ENCODE measurements at places on chromosomes 16 and 17.

DNA sequence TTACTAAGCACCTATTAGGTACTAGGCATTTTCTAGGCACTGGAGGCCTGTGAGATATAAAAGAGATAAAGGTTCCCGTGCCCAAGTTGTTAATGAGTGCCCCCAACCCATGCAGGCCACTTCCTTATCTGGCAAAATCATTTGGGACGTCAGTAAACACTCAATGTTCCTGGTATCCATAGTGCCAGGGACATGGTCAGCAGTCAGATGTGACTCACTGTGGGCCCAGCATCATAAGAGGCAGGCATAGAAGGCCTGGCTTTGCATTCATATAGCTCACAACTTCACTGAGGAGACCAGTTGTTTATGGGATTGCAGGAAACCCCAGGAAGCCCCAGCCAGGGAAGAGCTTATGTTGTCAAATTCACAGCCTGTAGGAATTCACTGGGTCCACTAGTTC lies 81.1 kb downstream of the MRC2 start:
- DNase-seq = no peak

GRCh38 chr16:4505356-4506147 lies 29.4 kb downstream of the HMOX2 start:
- peak; percentile 93 for DNase-seq

DNA sequence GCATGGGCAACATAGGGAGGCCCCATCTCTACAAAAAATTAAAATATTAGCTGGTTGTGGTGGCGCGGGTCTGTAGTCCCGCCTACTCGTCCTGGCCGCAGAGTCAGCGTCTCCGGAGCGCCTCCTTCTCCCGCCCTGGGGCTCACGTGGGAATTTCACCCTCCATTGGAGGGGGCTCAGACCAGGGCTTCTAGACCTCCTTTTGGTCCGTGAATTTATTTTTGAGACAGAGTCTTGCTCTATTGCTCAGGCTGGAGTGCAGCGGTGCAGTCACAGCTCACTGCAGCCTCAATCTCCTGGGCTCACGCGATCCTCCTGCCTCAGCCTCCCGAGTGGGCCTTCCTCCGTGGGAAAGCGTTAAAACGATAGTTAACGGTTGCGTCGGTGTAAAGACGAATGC lies 394 bp upstream of the NME4 start:
- DNase-seq = no peak

- DNase-seq = peak; percentile 37
Observed at GRCh38 chr16:3861808-3862451, 18.6 kb downstream of the CREBBP start.

GRCh38 chr17:9672266-9672665 lies 26.9 kb downstream of the USP43 start:
- no peak for DNase-seq

DNA sequence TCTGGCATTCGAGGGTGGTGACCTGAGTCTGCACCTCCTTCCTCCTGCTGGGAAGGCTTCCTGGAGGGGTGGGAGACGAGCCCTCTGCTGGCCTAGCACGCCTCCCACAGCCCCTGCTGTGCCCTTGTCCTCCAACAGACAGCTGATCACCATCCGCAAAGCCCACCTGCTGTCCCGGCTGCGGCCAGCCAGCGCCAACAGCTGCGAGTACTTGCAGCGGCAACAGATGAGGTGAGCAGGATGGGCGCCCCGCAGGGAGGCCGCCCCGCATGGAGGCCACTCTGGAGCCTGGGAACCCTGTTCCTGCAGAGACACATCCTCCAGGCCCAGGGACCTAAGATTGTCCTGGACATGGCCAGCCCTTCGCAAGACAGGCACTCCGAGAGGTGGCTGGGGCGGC lies 21.6 kb downstream of the UBALD1 start:
- no peak for DNase-seq

DNA sequence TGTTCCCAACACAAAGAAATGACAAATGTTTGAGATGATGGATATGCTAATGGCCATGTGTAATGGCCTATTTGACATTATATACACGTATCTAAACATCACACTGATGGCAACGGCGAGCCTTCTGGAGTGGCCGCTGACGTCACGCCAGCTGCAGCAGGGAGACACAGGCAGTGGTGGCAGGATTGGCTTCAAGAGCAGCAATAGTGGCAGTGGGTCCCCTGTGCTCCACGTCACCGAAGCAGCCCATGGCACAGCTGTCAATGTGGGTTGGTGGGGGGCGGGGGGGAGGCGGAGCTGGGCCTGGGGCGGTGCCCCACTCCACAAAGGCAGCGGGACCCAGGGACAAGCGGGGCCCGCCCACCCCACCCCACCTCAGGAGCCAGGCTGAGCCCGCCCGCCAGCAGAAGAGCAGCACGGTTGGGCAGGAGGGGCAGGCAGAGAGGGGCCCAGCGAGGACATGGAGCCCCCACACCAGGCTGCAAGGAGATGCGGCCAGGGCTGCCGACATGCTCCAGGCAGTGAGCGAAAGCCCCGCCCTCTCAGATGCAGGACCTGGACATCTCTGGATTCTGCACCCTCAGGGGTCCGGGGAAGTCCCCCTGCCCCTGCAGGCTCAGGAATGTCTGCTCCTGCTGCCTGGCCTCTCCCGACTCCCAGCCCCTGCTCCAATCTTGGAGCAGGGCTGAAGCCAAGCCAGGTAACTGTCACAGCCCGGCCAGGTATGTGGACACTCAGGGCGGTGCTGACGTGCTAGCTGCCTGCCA lies 64.6 kb downstream of the USP32 start:
- DNase-seq = no peak

DNA sequence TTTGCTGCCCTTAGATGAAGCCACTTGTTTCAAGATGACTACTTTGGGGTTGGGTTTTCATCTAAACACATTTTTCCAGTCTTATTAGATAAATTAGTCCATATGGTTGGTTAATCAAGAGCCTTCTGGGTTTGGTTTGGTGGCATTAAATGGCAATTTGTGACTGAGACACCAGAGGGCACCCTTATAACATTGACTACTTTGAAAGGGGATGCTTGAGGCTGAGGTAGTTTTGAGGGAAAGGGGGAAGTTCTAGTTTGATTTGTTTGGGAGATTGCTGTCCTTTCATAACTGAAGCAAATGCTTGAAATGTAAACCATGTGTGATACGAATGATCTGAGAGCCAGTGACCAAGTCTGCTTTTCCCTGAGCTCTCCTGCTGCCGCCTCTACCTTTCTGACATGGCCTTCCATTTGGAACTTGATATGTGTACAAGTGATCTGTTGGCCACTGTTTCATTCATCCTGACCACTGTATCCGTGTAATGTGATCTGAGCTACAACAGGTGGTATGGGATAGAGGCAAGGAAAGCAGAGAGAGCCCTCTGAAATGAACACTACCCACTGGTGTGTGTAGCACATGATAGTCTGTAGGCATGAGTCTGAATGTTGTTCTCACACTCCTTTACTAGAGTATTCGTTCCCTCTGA lies 5.8 kb upstream of the RARA start:
- peak; percentile 65 for DNase-seq

GRCh38 chr16:57638381-57638780 lies 10.0 kb downstream of the ADGRG1 start:
- no peak for DNase-seq

DNA sequence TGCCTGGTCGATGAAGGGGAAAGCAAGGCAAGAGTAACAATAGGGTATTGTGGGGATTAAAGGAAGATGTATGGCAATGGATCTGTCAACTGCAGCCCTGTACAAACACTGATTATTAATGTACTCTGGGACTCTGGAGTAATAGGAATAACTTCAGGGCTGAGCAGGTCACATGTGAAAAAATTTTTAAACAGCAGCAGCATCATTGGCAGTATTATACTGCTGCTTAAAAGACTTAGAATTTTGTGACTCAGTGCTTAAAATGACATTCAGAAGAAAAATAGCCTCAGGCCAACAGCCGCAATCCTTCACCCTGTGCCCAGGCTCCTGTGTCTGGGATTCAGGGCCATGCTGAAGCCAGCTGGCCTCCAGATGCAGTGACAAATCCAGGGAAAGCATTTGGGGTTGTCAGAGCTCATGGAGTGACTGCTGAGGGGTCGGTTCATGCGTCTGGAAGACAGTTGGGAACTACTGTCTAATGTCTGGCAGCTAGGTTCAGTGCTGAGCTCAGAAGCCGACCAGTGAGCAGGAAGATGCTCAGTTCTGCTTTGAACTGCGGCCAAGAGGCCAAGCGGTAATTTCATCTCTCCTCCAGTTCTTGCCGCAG lies 22.2 kb downstream of the TEX2 start:
- DNase-seq = no peak

DNA sequence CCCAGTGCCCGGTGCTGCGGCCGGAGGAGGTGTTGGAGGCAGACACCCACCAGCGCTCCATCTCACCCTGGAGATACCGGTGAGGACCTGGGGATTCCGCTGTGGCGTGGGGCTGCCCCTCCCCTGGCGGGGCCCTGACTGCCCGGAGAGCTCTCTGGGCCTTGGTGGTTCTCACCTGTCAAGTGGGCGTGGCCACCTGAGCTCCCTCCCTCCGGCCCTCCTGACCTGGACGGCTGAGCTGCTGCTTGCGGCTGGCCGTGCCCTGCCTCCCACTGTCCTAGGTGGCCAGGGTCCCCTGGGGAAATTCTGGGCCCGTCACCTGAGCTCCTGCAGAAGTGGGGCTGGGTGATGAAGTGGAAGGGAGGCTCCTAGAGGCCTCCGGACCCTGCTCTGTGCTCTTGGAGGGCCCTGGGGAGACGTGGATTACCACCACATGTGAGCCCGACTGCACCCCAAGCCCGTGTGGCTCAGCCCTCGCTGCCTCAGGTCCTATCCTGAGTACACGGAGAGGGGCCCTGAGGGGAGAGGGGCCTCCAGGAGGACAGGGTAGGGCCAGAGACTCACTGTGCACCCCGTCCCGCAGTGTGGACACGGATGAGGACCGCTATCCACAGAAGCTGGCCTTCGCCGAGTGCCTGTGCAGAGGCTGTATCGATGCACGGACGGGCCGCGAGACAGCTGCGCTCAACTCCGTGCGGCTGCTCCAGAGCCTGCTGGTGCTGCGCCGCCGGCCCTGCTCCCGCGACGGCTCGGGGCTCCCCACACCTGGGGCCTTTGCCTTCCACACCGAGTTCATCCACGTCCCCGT lies 1.1 kb downstream of the IL17C start:
- no peak for DNase-seq

- DNase-seq = no peak
Observed at GRCh38 chr16:17972460-17972943, 364.0 kb downstream of the NPIPA8 start.

GRCh38 chr17:61659437-61659836 lies 68.4 kb upstream of the NACA2 start:
- no peak for DNase-seq

Data from CD4-positive, alpha-beta T cell treated with Interleukin-1 beta for 1 hour (primary cell).